Right ventricle myocardium superior (tissue), 1 donor: ENCODE measurements at places on chromosomes 6 and 20. TPM values are rescaled to one million over a fixed set of nuclear protein-coding genes. Genes with fewer than 3 reads are reported as not detected.

Gene SUN5
- total RNA-seq: not detected

Gene ELOVL4
- total RNA-seq: 0.13 TPM

Gene WFDC11
- total RNA-seq: not detected

Gene BANF2
- total RNA-seq: not detected

Gene AKIRIN2
- 38.9 TPM for total RNA-seq
